ENCODE measurements at places on chromosomes 12 and 14.

- no peak for DNase-seq
Measured at GRCh38 chr12:90100579-90100978, 391.9 kb upstream of the ATP2B1 start.

DNA sequence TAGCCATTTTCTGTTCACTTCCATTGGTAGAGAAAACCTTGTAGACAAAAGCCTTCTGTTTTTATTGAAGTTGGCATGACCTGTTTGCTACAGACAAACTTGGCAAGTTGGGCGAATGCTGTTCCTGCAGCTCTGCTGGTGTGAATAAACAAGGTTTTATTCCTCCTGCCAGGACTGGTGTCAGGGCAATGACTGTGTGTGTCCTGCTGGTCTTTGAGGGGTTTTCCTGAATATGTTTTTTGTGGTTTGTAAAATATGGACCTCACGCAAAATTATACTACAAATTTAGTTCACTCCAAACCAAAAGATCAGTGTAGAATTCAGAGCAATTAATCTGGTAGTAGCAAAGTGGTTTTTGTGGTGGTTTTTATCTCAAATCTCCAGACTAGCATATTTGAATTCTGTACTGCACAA, 140.8 kb downstream of the ERC1 start:
- no peak for DNase-seq

DNA sequence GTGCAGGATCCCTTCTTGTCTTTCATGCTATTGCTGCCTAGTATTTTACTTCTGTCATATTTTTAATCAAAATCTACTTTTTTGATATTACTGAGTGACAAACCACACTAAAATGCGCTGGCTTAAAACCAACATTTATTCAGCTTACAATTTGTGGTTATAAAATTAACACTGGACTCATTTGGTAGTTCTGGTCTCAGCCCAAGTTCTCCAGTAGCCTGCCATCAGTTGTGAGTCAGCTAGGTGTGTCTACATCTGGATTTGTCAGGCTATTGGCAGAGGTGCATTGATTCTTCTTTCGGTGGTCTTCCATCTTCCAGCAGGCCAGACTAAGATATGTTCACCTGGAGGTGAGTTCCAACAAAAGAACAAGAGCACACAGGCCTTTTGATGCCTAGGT, 765.1 kb upstream of the FBXO33 start:
- no peak for DNase-seq

- no peak for DNase-seq
Measured at GRCh38 chr12:29216797-29217575, 67.9 kb downstream of the FAR2 start.

- DNase-seq, result no peak
Measured at GRCh38 chr14:98028162-98028561, 1231.0 kb downstream of the VRK1 start.

DNA sequence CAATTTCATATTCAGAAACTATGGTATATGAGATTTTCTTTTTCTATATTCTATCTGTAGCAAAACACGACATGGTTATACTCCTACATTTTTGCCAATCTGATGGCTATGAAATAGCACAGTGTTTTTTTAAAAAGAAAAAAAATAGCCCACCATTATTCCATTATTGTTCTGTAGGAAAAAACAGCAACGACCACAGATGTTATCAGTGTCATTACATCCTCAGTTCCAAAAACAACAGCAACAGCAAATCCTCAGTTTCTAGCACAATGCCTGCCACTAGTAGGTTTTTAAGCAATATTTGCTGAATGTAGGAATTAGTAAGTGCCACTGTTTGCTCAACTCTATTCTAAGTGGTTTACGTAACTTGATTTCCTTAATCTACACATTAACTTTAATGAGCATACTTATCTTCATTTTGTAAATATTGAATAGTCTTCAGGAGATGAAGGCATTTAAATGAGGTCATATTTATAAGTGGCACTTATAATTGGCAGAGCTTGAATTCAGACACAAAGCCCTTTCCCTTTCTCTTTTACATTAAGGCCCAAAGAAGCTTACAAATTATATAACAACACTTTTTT, 8.3 kb downstream of the RNASE6 start:
- no peak for DNase-seq

DNA sequence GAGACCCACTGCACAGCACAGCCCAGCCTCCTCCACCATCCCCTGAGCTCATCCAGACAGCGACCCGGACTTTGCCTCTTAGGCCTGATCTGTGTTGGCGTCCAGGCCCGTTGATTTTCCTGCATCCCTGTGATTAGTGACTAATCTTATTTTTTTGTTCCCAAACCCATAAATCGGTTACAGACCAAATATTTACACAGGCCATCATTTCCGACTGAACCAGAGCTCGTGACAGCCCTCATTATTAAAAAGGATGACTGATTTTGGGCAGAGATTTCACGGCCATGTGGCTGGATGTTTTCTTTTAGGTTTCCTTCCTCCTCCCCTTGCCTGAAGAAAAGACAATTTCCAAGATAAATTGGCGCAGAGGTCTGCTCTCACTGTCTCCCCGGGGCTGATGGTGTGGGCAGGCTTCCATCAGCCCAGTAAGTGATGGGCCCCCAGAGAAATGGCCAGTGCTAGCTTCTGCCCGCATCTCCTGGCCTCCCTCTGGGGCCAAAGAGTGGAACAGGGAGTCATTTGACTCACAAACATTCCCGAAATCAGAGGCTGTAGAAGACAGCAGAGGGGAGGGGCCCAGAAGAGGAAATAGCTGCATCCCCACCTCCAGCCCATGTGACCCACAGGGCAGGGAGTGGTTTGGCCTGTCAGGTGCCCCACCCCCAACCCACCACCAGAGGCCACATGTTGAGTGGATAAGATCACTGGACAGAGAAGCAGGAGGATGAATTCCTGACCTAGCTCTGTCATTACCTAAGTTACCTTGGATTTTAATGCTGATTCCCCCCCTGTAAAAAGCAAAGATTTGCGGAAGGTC, 283.5 kb downstream of the KSR2 start:
- DNase-seq, result no peak

- DNase-seq, result no peak
Measured at GRCh38 chr12:23816394-23816851, 133.0 kb downstream of the SOX5 start.

GRCh38 chr12:68237078-68237477, 11.5 kb upstream of the IL26 start:
- DNase-seq, result no peak

DNA sequence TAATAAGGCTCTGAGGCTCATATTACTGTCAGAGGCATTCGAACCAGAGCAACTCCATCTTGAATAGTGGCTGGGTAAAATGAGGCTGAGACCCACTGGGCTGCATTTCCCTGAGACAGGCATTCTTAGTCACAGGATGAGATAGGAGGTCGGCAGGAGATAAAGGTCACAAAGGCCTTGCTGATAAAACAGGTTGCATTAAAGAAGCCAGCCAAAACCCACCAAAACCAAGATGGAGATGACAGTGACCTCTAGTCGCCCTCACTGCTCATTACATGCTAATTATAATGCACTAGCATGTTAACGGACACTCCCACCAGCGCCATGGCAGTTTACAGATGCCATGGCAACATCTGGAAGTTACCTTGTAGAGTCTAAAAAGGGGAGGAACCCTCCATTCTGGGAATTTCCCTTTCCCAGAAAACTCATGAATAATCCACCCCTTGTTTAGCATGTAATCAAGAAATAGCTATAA, 18.1 kb upstream of the PRICKLE1 start:
- DNase-seq, result no peak

GRCh38 chr12:15276088-15276698, 46.1 kb upstream of the PTPRO start:
- no peak for DNase-seq

GRCh38 chr14:105204206-105204930, 23.3 kb upstream of the NUDT14 start:
- DNase-seq, result no peak

- no peak for DNase-seq
Measured at GRCh38 chr12:83106873-83107272, 420.2 kb downstream of the TMTC2 start.

GRCh38 chr12:108973629-108974152, 47.2 kb downstream of the SVOP start:
- DNase-seq, result no peak

DNA sequence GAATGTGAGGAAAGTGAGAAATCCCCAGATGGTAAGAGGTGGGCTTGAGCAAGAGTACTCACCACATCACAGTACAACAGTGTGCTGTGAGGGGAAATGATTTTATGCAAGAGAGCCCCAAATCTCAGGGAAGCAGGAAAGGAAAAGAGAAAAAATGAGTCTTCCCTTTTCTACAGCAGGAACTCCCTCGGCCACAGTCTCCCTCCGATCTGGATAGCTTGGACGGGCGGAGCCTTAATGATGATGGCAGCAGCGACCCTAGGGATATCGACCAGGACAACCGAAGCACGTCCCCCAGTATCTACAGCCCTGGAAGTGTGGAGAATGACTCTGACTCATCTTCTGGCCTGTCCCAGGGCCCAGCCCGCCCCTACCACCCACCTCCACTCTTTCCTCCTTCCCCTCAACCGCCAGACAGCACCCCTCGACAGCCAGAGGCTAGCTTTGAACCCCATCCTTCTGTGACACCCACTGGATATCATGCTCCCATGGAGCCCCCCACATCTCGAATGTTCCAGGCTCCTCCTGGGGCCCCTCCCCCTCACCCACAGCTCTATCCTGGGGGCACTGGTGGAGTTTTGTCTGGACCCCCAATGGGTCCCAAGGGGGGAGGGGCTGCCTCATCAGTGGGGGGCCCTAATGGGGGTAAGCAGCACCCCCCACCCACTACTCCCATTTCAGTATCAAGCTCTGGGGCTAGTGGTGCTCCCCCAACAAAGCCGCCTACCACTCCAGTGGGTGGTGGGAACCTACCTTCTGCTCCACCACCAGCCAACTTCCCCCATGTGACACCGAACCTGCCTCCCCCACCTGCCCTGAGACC, 7.8 kb downstream of the ATN1 start:
- no peak for DNase-seq

- DNase-seq, result no peak
Measured at GRCh38 chr14:26589925-26590324, 7.9 kb downstream of the NOVA1 start.

DNA sequence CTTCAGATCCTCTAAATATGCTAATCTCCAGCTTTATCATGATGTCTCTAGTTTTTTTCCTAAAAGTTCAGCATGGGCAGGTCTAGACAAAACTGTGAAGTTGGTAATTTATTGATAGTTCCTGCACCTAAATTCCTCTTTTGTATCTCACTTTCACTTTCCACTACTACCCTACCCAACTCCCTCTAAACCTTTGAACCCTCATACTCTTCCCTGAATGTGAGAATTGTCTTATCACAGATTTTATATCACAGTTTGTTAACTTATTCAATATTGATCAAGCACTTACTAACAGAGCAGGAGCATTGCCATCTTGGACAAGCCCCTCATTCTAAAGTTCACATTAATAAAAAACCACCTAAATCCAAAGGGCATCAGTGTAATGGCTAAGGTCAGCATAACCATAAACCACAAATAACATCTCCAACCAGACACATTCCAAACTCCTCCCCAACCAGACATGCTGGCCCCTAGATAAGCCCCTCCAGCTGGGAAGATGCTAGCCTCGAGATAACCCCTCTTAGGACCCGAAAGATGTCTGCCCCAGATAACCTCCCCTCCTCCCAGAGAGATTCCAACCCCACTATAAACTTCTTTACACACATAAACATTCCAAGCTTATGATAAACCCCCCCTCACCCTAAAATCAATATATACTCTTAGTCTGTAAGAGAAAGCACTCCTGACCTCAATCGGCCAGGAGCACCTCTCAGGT, 78.7 kb downstream of the FSCB start:
- DNase-seq, result no peak
